ENCODE measurements at places on chromosomes 2 and 18. TPM values are rescaled to one million over a fixed set of nuclear protein-coding genes. Genes with fewer than 3 reads are reported as not detected.

DNA sequence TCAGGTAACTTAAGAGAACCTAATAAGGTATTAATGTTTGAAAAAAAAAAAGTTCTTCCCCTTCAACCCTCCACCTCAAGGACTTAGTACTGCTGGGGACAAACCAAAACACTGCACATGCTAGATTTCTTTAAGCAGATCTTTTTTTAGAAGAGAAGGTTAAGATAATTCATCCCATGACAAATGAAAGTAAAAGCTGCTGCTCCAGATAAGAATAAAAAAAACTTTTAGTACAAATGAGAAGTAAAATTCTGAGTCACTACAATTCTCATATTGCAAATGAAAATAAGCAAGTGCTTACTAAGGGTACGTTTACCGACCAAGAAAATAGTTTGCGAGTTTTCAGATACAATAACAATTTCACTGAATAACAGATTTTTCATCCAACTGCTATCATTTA, 8.9 kb downstream of the STAM2 start:
- peaks cover 13% of the 10 kb centered on the region for H3K4me1 ChIP-seq
- H3K27ac ChIP-seq = peak overlapping the region; percentile 42
- H3K4me3 ChIP-seq = no peak overlapping the region
- H3K27me3 ChIP-seq = no peaks in the 10 kb centered on the region

- H3K27ac ChIP-seq = no peak overlapping the region
- H3K27me3 ChIP-seq = no peaks in the 10 kb centered on the region
- no peaks in the 10 kb centered on the region for H3K4me1 ChIP-seq
Measured at GRCh38 chr2:36756438-36756837, 59.9 kb downstream of the VIT start.

GRCh38 chr2:167140767-167141166, 252.5 kb downstream of the XIRP2 start:
- DNase-seq = no peak
- H3K4me3 ChIP-seq = no peak overlapping the region
- no peaks in the 10 kb centered on the region for H3K4me1 ChIP-seq
- H3K36me3 ChIP-seq = no peaks in the 10 kb centered on the region

DNA sequence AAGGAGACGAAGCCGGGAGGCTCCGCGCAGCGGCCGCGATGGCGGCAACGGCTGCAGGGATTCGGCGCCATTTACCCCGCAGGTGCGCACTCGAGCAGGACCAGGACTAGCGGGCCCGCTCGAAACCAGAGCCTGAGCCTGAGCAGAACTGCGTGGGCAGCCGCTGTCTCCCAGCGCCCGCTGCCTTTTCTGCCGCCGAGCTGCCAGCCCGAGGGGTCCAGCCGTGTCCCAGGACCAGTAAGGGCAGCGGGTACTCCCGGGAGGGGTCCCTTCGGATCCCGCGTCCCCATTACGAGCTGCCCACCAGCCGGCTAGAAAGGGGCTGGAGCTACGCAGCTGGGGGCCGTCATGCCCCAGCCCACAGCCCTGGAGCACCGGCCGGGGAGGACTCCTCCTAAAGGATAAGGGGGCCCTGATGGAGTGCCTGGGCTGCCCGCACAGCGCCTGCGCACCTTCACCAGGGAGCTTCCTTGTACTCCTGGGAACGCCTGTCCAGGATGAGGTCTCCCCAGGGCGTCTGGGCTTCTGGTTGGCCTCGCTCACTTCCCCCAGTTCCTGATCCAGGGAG, 9.9 kb downstream of the ALPP start:
- H3K27ac ChIP-seq = no peak overlapping the region
- no peaks in the 10 kb centered on the region for H3K36me3 ChIP-seq
- no peak overlapping the region for H3K4me3 ChIP-seq
- no peak for DNase-seq

GRCh38 chr2:95061601-95062183, 36.2 kb downstream of the MAL start:
- H3K27ac ChIP-seq = no peak overlapping the region
- H3K4me3 ChIP-seq = no peak overlapping the region
- no peak for DNase-seq
- H3K27me3 ChIP-seq = no peaks in the 10 kb centered on the region
- no peaks in the 10 kb centered on the region for H3K36me3 ChIP-seq
- H3K4me1 ChIP-seq = no peaks in the 10 kb centered on the region

DNA sequence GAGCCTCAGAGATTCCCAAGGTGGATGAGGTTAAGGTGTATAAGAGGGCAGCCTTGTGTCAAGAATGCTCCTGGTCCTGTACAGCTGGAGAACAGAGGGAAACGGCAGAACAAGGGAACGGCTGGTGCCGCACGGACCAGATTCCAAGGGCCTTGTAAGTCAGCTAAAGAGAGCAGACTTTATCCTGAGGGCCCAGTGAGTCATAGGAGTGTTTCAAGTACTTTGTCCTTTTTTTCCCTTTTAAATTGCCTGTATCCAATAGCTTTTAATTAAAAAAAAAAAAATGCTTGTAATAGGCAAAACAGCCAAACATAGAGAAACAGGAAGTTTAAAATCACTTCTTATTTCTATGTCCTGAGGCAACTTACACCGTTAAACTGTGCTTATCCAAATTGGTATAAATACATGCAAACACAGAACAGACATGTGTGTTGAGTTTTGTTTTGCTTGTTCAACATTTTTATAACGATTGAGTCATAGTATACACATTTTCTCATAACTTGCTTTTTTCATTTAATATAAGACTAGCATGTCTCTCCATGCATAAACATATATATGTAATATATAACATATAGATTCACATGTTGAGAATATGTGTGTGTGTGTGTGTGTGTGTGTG, 42.1 kb upstream of the EVA1A start:
- DNase-seq = peak; percentile 60
- no peaks in the 10 kb centered on the region for H3K27me3 ChIP-seq
- H3K36me3 ChIP-seq = no peaks in the 10 kb centered on the region
- no peaks in the 10 kb centered on the region for H3K4me1 ChIP-seq

DNA sequence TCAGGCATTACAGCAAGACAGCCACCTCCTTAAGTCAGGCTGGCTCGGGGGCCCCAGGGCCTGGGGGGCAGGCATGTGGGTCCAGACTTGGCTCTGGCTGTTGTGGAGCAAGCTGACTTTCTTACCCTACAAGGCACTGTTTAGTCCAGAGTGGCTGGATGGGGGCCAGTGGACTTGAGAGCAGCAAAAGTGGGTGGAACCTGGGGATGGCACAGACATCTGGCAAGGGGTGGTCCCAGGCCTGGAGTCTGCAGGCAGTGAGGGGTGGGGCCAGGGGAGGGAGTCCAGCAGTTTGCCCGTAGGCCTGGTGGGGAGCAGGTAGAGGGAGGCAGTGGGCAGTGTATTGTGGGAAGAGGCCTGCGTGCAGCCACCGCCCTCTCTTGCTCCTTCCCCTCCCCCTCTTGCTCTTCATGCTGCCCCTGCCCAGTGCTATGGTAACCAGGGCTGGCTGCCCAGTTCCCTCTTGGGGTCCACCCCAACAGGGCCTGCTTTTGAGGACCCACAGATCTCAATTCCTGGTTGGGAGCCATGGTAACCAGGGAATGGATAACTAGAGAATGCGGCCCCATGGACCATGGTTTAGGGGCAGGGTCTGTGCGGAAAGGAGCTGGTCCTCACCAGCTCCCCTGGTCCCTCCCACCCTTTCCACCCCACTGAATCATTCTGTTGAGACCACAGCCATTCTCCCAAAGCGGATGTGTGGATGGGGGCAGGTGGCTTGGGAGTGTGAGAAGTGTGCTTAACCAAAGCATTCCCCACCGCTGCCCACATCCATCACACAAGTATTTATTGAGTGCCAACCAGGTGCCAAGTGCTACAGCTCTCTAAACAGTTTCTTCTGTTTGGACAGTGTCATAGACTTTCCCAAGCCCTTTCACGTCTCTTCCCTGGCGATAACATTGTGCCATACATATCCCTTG, 19.3 kb downstream of the SPEG start:
- peaks cover 91% of the 10 kb centered on the region for H3K4me1 ChIP-seq
- DNase-seq = peak; percentile 96
- H3K27ac ChIP-seq = peak overlapping the region; percentile 99
- peak overlapping the region; percentile 26 for H3K4me3 ChIP-seq

- H3K27ac ChIP-seq = no peak overlapping the region
- H3K4me1 ChIP-seq = peaks cover 7% of the 10 kb centered on the region
- no peaks in the 10 kb centered on the region for H3K27me3 ChIP-seq
- DNase-seq = no peak
- H3K4me3 ChIP-seq = no peak overlapping the region
Measured at GRCh38 chr18:72155327-72155726, 388.8 kb downstream of the CBLN2 start.

- no peak overlapping the region for H3K4me3 ChIP-seq
- H3K27me3 ChIP-seq = no peaks in the 10 kb centered on the region
- peaks cover 23% of the 10 kb centered on the region for H3K4me1 ChIP-seq
Measured at GRCh38 chr2:169476459-169476858, 2.8 kb upstream of the BBS5 start.

DNA sequence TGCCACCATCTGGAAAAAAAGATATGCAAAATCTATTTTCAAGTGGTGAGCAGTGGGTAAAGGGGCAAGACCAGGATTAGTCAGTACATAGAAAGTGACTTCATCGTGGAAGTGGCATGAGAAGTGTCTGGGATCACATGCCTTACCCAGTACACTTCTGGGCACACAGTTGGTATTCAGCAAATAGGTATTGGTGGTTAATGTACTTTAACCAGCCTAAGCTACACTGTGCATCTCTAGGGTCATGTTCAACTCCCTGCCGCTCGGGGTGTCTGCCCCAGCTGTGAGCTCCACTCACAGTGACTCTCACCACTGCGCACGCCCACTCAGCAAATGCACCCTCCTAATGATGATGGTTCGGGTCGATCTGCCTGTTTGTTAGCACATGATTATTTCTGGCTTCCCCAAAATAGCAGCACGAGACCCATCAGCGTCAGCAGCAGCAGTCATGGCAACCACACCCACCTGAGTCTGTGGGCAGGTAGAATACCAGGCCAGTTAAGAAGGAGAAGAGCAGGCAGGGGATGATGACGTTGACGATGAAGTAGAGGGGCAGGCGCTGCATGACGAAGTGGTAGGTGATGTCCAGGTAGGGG, 11.1 kb downstream of the CHRNA1 start:
- H3K4me1 ChIP-seq = no peaks in the 10 kb centered on the region
- H3K36me3 ChIP-seq = no peaks in the 10 kb centered on the region
- H3K4me3 ChIP-seq = no peak overlapping the region
- no peak for DNase-seq
- no peaks in the 10 kb centered on the region for H3K27me3 ChIP-seq

DNA sequence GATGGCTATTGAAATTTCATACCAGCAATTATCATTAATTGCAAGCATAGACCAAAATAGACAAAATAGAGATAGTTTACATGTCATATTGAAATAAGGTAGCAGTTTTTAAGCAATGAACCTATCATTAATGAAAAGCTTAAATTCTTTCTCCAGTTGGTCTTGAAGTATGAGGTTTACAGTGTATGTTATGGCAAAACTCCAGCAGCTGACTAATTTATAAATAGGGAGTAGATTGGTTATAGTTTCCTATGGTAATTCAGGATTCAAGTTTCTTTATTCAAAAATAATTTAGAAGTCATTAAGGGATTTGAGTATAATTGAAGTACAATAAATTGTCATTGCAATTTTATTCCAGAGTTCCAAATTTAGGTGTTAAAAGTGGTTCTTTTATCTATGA, 69.6 kb upstream of the COL5A2 start:
- H3K4me1 ChIP-seq = peaks cover under 1% of the 10 kb centered on the region
- no peak overlapping the region for H3K27ac ChIP-seq
- H3K27me3 ChIP-seq = no peaks in the 10 kb centered on the region
- H3K4me3 ChIP-seq = no peak overlapping the region
- DNase-seq = no peak

GRCh38 chr18:13800505-13801259, 23.3 kb upstream of the MC5R start:
- H3K27me3 ChIP-seq = no peaks in the 10 kb centered on the region
- H3K4me3 ChIP-seq = peak overlapping the region; percentile 38
- no peak overlapping the region for H3K27ac ChIP-seq
- H3K4me1 ChIP-seq = peaks cover 10% of the 10 kb centered on the region
- no peak for DNase-seq

GRCh38 chr2:71101656-71102055, 28.4 kb downstream of the MCEE start:
- no peaks in the 10 kb centered on the region for H3K36me3 ChIP-seq
- H3K4me3 ChIP-seq = no peak overlapping the region
- DNase-seq = no peak
- no peak overlapping the region for H3K27ac ChIP-seq
- H3K4me1 ChIP-seq = no peaks in the 10 kb centered on the region
- no peaks in the 10 kb centered on the region for H3K27me3 ChIP-seq

RAPGEF4 gene
- total RNA-seq = 6.5 TPM

RAB17 gene
- total RNA-seq = 0.84 TPM

ARHGAP28 gene
- 0.52 TPM for total RNA-seq

DNAJC5G gene
- not detected for total RNA-seq

SP5 gene
- 0.63 TPM for total RNA-seq

SCYGR4 gene
- total RNA-seq = not detected

All from esophagus muscularis mucosa (tissue), 4 donors.